GM12878 (cell line): ENCODE measurements at places on chromosomes 13 and 19.

GRCh38 chr19:39430675-39431593 is 4.8 kb downstream of the RPS16 start:
- DNase-seq = no peak

DNA sequence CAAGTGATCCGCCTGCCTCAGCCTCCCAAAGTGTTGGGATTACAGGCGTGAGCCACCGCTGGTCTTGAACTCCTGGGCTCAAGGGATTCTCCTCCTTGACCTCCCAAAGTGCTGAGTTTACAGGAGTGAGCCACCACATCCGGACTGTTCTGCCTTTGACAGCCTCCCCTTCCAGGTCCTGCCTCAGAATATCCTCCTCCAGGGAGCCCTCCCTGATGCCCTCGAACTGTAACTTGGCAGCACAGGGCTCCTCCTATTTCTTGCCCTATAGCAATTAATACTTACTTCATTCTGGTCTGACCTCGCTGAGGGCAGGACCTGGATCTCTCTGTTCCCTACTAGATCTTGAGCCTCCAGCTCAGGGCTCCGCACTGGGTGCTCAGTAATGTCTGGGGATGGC is 5.9 kb downstream of the CPT1C start:
- DNase-seq = no peak

DNA sequence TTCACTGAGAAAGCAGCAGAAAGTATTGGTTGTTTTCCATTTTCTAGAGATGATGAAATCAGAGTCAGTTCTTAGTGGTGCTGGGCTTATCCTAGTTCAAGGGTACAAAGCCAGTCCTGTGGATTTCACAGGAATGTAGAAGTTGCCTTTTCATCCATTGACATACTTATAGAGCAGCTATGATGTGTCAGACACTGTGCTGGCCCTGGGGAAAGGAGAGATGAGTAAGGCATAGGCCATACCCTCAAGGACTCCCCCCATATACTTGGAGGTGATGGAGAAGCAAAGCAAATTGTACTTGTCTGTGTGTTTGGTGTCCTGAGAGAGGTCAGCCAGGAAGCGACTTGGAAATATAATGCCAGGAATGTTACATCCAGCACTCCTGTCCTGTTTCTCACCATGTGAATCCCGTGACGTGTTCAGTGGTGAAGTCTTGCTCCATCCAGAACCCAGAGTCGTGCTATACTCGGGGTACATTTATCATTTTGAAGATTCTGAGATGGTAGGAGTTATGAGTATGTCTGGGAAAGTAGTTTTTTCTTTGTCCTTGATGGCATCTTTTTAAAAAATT is 22.6 kb downstream of the ERCC5 start:
- no peak for DNase-seq

DNA sequence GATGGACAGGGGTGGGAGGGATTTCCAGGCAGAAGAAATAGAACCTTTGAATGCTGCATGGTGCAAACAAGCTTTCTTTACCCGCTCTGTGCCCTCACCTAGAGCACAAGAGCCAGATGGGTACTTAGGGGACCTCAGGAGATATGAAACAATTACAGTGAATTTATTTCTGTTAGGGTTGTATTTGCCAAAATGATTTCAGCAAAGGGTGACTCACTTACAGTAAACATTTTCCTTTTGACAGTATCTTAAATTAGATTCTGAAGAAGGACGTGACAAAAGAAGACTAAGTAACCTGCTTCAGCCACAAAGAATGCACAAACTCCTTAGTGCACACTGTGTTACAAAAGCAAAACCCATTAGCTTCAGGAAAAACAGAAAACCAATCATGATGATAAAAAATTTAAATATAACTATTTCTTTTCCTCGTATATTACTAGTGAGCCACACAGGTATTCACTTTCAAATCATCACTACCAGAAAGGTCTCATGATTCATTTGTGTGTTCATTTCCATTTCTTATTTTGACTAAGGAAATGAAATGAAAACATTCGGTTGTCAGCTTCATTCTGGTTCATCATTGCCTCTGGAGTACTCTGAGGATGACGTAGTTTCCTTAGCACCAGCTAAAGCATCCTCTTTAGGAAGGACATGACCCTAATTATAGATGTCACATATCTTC is 158.8 kb downstream of the NHLRC3 start:
- no peak for DNase-seq

DNA sequence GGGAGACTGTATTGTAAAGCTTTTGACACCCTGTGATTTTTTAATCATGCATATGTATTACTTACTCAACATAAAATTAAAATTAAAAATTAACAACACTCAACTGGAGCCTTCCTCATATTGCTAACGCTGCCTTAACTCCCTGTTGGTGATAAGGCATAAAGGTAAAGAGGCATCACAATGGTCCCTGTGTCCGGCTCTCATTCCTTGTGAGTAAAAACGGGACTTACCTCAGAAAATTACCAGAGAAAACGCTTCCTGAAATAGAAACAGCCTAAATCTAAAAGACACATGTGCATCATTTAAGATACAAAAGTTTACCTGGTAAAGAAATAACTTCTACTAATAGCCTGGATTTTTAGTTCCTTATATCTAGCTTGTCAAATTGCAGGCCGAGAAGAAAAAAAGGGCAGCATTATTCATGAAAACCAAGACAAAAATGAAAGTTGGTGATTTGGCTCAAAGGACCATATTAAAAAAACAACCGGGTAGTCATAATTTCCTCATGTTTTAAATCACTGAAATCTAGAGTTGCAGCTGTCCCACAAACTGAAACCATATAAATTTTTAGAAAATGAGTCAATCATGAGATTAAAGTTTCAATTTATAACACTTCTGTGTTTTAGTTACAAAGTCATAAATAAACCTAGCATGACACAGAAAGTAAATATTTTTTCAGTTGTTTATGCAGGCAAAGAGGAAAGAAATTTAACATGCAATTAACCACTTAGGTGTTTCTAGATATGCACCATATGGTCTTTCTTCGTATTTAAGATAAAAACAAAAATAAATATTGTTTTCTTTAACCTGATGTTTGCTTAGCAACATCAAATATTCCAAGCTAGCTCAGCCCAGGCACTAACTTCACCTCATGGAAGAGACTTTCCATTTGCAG is 94.7 kb downstream of the MIPEP start:
- DNase-seq = peak; percentile 72

DNA sequence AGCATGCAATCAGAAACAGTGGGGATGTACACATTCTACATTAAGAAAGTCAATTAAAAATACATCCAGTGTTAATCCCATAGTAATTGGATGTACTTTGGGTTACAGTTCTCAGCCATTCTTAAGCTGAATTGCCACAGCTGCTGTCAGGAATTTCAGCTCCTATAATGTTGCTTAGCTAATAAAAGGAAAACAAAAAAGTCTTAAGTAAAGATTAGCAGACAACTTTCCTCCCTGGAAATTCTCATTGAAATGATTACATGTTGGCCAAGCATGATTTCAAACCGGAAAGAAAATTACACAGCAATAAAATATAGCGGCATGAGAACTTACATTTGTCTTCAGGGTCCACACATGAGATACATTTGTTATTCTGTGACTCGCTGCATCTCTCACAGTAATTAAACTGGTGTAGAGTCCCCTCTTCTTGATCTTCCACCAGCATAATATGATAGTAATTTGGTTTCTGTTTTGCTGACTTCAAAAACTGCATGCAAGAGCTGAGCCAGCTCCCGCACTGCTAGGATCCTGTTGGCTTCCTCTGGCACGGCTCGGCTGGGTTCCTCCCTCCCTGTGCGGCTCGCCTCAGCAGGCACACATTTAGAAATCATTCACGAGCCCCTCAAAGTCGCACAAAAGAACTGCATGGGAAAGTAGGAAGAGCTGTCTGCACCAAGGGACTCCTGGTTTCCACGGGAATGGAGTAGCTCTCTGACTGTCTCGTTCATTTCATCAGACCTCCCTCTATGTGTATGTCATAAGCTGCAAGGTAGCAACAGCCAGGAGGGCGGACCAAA is at the start of gene HTR2A:
Gene HTR2A, minus strand, starts transcription at position 713 of the 797 bp plus-strand sequence. CDS start 1,147 bp downstream, outside the sequence.
- no peak for DNase-seq

DNA sequence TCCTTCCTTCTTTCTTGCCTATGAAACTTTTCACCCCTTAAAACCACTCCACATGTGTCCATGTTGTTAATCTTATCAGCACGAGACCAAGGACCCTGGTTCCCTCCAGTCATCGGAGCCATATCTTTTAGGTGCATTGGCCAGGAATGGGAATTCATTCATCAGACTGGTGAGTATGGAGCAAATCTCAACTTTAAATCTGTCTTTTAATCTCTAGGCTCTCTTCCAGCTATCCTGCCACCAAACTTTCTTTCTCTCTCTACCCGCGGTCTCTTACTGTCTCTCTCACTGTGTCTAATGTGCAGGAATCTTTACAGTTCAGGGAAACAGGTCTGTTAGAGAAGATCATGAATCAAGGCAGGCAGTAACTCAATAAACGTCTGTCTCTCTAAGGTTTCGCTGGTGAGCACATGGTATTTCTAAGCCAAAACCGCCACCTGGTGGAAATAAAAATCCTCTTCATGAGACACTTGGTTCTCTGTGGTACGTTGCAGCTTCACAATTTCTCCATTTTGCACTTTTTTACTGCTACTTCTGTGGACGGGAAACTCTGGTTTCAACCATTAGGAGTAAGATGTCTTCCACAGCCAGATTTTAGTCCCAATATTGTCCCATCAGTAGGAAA is 16.1 kb downstream of the LGALS16 start:
- DNase-seq = no peak
